ENCODE measurements at places on chromosomes 12 and 14. TPM values are rescaled to one million over a fixed set of nuclear protein-coding genes. Genes with fewer than 3 reads are reported as not detected.

DNA sequence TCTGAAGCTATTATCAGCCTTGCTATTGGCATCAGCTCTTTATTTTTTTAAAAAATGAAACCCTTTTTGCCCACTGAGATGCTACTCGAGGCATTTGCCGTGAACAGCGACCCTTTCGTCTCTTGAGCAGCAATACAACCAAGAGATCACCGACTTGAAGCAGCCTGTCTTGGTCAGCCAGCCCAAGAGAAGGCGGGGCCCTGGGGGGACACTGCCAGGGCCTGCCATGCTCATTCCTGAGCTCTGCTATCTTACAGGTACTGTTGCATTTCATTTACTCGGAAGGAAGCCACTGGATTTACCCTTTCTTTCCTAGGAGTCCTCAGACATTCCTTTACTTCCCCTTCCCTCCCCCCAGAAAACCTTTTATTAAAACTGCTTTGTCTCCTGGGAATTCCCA is 16.7 kb downstream of the PIWIL1 start:
- no peak for DNase-seq

GRCh38 chr14:24095271-24096068 is 1.4 kb downstream of the PCK2 start:
- peak; percentile 66 for DNase-seq

- DNase-seq: peak; percentile 82
Measured at GRCh38 chr12:108833757-108834472, 23.5 kb downstream of the SSH1 start.

DNA sequence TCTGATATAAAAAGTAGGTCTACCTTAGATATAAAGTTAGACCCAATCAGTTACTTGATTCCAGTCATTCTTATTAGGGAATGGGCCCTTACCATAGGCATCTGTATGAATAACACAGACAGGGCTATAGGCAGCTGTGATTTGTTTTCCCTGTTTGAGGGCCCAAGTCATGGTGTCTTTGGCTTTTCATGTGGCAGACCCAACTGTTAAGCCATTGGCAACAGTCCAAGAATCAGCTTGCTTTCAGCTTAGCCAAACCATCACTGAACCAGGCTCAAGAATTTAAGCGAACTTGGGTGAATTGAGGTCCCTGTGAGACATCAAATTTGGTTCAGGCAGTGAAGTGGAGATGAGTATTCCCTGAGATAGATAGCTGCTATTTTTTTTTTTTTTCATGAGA is 111.2 kb downstream of the LRRIQ1 start:
- no peak for DNase-seq

DNA sequence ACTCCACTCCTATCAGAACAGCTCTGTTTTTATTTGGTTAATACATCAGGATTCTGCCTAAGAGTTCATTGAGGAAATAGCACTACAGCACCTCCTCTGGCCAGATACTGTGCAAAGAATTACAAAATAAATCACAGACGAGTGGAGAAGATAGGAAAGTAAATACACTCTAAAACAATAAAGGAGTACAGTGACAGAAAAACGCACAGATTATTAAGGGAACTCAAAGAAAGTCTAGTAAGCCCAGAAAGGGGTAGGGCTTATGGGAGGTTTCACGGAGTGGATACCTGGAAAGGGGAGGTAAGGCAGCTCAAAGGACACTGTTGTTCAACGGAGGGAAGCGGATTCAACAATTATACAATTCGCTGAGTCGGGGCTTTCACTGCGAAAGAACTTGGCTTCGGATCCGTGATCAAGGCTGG is 5.5 kb downstream of the OR10AD1 start:
- DNase-seq: no peak

- no peak for DNase-seq
Measured at GRCh38 chr14:68279777-68280233, 460.2 kb downstream of the RAD51B start.

DNA sequence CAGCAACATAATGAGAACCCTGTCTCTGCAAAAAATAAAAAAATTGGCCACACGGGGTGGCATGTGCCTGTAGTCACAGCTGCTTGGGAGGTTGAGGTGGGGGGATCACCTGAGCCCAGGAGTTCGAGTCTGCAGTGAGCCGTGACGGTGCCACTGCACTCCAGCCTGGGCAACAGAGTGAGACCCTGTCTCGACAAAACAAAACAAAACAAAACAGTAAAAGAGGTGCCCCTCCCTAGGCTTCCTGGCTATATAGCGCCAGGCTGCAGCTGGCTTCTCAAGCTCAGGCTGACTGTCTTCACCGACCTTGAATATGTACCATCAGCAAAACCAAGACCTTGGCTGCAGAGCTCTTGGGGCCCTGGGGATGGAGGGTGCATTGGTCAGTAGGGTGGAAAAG is 29.4 kb downstream of the TSPAN9 start:
- no peak for DNase-seq

DNA sequence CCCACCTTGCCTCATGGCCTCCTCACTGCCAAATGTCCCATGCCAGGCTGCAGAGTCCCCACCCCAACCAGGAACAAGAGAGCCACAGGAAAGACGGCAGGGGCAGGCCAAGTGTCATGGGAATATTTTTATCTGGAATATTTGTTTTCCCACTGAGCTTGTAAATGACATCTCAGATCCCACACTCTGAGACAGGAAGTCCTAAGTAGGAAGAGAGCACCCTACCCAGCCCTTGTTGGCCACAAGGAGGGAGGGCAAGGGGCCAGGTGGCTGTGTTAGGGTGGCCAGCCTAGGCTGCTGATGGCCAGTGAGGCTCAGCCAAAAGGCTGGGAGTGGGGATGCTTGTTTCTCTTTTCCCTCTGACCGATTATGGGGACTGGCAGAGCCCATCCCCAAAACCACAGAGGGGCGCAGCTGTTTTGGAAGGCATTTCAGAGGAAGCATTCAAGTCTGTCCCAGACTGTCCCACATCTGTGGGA is 7.7 kb upstream of the MEG3 start:
- DNase-seq: no peak

DNA sequence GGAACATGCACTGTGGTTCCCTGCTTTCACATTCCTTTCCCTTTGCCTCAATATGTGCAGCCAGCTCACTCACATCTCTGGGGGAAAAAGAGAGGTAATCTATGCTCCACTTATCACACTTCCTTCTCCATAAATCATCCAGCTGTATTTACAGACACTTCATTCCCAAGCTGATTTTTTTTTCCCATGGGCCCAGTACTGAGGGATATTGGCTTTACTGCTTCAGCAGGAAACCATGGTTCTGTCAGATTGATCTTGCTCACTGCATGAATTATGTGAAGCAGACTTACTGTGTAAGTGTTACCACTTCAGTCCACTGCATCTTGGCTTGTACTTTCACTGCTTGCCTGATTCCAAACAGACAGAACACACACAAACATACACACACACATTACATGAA is 555.6 kb downstream of the CCER1 start:
- no peak for DNase-seq

DNA sequence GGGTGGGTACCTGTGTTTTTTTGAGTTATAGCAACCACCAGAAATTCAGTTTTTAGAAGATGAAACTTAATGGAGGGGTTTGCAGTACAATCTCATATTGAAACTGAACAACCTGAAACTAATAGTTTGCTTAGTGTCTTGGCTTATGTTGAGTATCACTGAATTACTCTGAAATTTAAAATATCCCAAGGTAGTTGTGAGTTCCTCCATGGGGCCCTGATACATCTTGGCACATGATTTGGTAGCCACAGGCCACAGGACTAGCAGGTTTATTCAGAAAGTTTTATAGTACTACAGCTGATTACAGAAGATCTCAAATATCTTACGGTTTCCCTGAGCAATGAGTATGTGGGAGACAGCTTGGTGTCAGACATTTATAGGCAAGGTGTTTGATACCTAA is 10.4 kb downstream of the PTGES3 start:
- no peak for DNase-seq

GRCh38 chr12:44114906-44115305 is 279.0 kb downstream of the TMEM117 start:
- no peak for DNase-seq

DNA sequence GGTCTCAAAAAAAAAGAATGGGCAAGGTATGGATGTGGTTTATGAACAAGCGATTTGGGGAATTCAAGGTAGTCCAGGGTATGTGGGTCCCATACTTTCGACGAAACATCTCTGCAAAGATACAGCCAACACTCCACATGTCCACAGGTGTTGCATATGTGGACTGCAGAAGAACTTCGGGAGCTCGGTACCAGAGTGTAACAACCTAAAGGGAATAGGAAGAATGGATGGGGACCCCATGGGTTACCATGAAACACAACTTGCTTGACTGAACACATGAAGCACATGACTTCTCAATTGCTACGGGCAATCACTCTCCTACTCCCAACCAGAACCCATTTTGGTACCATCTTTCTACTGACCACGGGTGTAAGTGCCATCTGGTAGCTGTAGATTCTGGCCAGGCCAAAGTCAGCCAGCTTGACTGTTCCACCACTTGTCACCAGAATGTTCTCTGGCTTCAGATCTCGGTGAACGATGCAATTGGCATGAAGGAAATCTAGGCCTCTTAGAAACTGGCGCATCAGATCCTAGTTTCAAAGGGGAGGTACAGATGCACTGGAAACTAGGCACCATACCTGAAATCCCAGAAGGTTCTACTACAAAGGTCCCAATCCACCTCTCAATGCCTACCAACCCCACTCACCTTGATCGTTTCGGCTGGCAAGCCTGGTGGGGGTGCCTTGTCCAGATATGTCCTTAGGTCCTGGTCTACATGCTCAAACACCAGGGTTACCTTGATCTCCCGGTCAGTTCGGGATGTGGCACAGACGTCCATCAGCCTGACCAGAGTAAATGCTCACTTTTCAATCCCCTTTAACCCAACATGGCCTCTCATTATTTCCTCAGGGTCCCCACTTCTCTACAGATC is 1.3 kb downstream of the CDK4 start:
- DNase-seq: no peak

GRCh38 chr12:20077618-20078017 is 290.7 kb upstream of the PDE3A start:
- no peak for DNase-seq

Gene VTI1B
- total RNA-seq: 61.8 TPM

Gene FAM161B
- total RNA-seq: 0.58 TPM

Gene AKAP3
- 0.58 TPM for total RNA-seq

Gene PPM1H
- 4.1 TPM for total RNA-seq

Gene ETFBKMT
- 4.8 TPM for total RNA-seq

Gene ARG2
- total RNA-seq: 1.2 TPM

Gene SLC10A1
- not detected for total RNA-seq
